Progenitor cell of endocrine pancreas (in vitro differentiated cells): ENCODE measurements at places on chromosomes 6 and 20.

DNA sequence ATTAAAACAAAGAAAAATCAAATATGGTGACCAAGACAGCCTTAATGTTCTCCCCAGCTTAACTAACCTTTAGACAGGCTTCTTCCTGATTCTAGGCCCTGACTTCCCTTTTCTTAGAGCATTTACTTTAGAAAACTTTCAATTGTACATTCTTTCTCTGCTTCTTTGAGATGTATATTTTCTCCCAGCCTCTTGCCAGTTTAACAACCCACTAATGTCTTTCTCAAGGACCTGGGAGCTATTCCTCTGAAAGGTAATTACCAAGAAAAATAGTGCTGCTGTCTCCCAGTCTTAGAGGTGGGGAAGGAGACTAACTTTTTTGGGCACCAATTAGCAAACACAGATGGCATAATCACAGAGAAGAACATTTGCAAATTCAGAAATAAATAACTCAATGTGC is 62.8 kb upstream of the KCNQ5 start:
- no peak for DNase-seq

DNA sequence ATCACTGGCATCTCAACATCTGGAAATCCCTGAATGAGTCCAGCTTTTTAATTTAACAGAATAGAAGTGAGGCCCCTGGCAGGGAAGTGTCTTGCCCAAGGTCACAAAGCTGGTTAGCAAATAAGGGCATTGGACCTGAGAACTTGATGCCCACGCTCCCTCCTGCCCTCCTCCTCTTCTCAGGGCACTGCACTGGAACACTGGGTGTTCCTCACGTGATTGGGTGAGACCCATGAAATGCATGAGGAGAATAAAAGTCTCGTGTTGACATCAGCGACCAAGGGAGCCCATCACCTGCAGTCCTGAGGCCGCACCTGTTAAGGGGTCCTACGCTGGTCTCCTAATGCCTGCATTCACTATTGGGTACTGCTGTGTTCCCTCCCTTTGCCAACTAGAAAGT is 7.4 kb downstream of the FAM50B start:
- DNase-seq: no peak

DNA sequence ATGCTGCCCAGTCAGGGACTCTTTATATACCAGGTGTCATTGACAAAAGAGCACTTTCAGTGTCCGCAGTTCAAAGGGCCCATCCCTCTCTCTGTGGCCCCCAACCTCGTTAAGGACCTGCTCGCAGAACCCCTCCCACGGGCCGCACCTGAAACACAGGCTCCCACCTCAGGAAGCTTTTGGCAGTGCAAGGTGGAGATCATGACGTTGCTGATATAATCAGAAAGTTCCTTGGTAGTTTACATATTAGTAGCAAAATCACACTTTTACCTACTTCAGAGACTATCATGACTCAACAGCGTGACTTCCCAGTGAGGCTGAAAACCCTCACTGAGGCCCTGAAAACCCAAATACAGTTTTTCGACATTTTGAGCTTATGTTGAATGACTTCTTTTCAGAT is 4.1 kb downstream of the TTLL2 start:
- DNase-seq: no peak

GRCh38 chr6:133337308-133337707 is 96.2 kb downstream of the EYA4 start:
- no peak for DNase-seq

DNA sequence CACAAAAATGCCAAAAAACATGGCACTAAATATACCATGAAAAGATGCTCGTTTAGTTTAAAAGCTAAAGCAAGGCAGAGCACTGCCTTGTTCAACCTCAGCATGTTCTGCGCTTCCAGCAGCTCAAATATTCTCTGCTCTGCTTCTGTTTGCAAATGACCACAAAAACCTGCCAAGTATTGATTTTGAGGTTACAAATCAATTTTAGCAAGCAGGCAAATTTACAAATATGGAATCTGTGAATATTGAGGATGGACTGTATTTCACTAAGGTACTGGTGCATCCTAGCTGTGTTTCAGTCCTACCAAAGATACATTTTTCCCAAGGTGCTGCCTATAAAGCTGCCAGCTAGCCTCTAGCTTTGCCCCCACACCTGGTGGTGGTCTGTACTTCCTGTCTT is 449.9 kb downstream of the PREX1 start:
- no peak for DNase-seq

- no peak for DNase-seq
Measured at GRCh38 chr6:139112146-139112545, 22.7 kb upstream of the HECA start.

GRCh38 chr6:156832231-156832647 is 55.1 kb downstream of the ARID1B start:
- DNase-seq: no peak

- DNase-seq: no peak
Measured at GRCh38 chr20:21395666-21396598, 1.4 kb downstream of the NKX2-4 start.

- peak; percentile 42 for DNase-seq
Measured at GRCh38 chr6:3229566-3230178, 2.2 kb upstream of the TUBB2B start.

- DNase-seq: no peak
Measured at GRCh38 chr20:44324343-44324742, 12.5 kb upstream of the R3HDML start.

GRCh38 chr6:132167929-132168892 is 217.0 kb upstream of the CCN2 start:
- no peak for DNase-seq

DNA sequence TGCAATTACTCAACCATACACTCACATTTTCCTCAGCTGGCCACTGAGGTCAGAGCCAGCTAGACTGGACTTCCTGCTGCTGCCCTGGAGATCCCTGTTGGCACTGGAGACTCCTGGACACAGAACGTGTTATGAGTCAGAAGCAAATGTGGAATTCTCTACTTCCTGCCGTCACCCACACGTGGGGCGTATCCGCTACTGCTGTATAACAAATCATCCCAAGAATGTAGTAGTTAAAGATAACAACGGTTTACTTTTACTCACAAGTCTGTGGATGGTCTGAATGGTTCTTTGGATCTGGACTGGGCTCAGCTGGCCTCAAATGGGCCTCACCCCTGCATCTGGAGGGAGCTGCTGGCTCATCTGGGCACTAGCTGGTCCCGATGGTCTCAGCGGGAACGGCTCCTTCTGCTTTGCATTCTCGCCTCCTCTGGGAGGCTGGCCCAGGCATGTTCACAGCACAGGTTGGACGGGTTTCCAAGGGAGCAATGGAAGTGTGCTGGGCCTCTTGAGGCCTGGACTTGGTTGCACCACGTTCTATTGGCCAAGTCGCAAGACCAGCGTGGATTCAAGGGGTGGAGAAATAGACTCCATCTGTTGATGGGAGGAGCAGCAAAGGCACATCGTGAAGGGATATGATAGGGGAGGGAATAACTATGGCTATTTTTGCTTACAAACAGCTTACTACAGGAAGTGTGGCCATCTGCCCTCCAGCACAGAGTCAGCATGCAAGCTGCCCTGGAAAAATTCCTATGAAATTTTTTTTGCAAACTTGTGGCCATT is 118.5 kb downstream of the SNX5 start:
- no peak for DNase-seq

DNA sequence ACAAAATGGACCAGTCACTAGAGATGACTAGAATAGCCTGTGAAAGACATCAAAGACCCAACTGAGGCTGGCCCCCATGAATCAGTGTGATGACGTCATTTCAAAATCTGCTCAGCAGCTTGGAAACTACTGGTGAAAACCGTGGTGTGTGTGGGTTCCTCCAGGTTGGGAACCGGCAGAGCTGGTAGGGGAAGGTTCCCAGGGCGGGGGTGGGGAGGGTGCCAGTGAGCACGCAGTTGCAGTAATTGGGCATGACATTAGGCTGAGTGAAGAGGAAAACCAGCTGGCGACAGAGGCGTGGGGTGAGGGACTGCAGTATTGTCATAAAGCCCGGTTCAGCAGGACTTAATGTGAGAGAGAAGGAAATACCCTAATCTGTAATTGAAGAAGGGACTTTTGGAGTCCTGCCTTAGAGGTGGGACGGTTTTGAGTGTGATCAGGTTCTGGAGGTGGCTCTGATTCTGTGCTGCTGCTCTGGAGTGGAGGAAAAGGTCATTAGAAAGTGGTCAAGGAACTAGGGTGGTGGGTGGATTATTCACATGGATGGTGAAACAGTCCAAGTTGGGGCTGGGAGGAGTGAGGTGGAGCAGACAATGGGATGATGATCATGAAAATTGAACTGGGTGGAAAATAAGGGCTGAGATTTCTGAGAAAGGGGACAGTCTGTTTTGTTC is 52.0 kb upstream of the MTHFD1L start:
- DNase-seq: no peak

DNA sequence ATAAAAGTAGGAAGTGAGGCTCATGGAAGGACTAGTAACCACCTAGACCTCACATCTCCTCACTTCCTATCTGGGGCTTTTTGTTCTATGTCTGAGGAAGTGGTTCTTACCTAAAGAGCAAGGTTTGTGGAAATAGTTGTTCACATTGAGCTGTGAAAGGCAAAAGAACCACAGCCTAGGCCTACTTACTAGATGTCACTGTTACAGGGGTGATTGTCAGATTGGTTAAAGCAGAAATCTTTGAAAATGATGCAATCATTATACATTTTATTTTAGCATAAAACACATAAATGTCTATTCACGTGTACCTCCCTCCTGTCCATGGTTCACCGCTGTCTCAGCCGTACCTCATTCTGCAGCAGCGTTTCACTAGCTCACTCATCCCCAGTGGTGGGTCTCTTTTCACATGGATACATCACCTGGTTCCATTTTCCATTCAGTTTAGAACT is 268.8 kb downstream of the TMEM242 start:
- no peak for DNase-seq
